ENCODE measurements at places on chromosomes 2 and 18.
A peak's percentile ranks its signal among the peaks of the same experiment; 100 is the strongest.

DNA sequence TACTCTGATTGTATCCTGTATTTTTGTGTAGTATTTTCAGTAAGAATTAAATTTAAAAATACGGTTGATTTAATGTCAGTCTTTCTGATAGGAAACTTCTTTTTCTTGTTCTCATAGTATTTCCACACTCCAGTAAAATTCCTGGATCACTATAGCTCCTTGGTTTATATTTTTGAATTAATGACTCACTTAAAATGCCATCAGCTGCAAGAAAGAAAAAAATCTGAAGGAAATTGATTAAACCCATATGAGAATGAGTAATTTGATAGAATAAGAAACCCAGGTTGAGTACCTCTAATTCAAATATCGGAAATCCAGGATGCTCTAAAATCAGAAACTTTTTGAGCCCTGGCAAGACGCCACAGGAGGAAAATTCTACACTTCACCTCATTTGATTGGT is 186.8 kb upstream of the RND3 start:
- DNase-seq, result no peak

DNA sequence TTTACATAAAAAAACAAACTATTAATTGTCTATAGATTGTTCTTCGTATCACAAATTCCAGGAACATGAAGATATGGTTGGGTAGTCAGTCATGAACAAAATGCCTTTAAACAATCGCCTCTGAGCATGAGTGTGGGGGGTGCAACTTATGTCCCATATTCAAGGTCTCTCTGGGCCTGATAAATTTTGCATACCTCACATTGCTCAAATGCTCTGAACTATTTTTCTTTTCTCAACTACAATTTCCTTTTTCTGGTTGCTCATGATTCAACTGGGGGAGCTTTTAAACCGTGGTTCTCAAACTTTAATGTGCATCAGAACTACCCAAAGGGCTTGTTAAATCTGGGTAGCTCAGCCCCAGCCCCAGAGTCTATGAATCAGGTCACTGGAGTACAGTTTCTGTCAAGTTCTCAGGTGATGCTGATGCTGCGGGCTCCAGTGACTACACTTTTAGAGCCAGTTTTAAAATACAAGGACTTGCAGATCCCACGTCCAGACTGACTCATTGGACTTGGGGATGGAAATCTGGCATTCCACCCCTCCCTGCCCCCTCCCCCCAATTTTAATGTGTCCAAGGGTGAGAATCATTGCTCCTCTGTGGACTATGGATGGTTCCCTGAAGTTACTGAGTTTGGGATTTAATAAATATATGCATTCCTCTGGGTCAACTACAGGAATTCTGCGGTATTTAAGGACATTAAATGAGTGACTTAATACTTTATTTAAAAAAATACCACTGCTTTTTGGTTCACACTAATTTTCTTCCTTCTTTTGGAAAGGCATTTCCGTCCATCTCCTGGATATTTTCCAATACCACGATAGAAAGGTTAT is 1.5 kb upstream of the GPD2 start:
- DNase-seq, result no peak

DNA sequence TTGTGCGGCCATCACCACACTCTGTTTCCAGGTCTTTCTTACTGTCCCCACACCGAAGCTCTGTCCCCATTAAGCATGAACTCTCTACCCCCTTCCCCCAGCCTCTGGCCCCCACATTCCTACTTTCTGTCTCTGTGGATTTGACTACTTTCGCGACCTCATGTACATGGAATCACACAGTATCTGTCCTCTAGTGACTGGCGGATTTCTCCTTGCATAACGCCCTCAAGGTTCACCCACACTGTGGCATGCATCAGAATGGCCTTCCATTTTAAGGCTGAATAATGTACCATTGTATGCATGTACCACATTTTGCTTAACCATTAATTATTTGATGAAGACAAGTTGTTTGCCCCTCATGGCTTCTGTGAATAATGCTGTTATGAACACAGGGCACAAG is 467.6 kb upstream of the HS6ST1 start:
- DNase-seq, result no peak

DNA sequence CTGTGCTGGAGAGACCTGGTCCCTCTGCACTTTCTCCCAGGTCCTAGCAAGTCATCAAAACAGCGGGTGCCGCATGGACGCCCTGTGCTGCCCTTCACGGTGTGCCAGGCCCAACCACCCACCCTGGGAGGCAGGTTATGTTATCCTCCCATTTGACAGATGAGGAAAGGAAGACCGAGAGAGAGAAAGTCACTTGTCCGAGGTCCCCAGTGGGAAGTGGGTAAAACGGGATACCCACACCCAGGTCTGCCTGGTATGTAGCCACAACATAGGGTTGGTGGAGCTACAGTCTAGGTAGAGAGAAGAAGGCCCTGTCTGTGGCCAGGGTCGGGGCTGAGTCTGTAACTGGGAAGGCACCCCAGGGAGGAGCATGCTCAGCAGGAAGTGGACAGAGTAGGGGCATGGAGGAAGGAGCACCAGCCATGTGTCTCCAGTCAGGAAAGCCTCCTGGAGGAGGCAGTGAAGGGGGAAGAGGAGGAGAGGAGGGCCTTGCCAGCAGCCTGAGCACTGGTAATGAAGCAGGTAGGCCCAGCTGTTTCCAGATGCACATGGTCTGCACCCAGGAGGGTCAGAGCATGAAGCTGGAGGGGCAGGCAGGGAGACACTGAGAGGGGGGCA is 98.4 kb downstream of the ZFP36L2 start:
- DNase-seq, result no peak

- peak; percentile 15 for DNase-seq
These were observed 1.9 kb downstream of the PRSS56 start for GRCh38 chr2:232521959-232522622.

- peak; percentile 51 for DNase-seq
These were observed 11.5 kb upstream of the FEZ2 start for GRCh38 chr2:36609507-36609906.

DNA sequence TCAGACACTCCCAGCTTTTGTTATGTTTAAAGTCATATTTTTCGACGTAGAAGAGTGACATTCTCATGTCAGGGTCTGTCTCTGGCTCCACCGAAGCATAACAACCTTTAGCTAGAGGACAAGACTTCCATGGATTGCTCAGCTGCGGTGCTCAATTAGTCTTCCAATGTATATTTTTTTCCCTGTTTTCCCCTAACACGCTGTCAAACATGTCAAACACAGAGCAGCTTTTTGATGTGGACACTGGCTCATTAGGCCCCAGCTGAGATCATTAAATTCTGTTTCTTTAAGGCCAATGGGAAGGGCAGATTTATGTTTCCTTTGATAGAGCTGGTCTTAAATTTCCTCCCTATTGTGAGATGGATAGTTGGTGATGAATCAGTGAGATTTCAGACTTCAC is 525.4 kb downstream of the PIK3C3 start:
- no peak for DNase-seq

DNA sequence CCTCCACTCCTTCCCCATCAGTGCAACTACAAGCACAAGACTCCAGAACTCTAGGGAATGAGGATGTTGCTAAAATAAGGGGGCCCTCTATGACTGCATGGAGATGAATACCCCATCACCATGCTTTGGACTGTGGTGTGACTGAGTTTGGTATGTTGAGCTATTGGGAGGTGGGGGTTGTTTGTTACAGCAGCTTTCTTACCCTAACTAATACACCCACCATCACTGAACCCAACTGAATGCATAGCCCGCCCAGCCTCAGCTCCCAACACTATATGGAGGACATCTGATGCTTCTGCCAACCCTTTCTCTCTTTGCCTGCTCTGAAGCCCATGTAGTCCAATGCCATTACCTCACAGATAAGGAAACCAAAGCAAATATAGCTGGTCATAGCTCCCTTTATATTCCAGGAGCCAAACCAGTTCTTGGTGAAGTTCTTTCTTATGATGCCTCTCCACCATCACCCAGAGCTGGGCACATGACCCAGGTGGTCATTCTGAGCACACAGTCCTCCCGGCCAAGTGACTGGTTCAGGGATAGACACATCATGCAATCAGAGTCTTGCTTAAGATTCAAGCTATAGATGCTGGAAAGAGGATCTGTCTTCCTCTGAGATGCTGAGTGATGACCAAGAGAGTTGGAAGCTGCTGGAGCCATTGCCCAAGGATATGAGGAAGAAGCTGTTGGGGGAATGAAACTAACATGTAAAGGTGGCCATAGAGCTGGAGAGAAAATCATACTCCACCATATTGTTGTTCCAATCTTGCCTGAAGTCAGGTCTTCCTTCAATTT is 155.6 kb upstream of the HAAO start:
- no peak for DNase-seq

GRCh38 chr2:122244598-122245229 is 489.3 kb downstream of the TSN start:
- no peak for DNase-seq

Data from NCI-H2081 (cell line).